ENCODE measurements at places on chromosomes 3 and 15.

GRCh38 chr3:150238995-150239619, 169.0 kb upstream of the TSC22D2 start:
- DNase-seq: no peak

GRCh38 chr3:67884345-67884744, 229.9 kb upstream of the SUCLG2 start:
- no peak for DNase-seq

GRCh38 chr15:63301088-63301487, 23.7 kb downstream of the APH1B start:
- no peak for DNase-seq

DNA sequence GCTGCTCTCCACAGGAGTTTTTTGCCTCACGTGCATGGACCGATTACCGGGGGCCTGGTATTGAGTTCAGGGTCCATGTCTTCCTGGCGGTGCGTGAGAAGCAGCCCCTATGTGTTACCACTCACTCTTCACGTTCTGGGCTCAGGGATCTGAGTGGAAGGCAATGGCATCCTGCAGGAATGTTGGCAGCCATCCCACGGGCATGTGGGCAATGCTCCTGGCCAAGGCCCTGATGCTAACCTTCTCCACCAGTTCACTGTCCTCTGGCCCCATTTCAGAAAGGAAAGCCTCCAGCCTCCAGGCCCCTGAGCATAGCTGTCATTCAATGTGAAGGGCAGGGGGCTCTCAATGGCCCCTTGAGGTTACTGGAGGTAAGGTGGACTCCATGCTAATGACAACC, 43.0 kb upstream of the KY start:
- DNase-seq: no peak

DNA sequence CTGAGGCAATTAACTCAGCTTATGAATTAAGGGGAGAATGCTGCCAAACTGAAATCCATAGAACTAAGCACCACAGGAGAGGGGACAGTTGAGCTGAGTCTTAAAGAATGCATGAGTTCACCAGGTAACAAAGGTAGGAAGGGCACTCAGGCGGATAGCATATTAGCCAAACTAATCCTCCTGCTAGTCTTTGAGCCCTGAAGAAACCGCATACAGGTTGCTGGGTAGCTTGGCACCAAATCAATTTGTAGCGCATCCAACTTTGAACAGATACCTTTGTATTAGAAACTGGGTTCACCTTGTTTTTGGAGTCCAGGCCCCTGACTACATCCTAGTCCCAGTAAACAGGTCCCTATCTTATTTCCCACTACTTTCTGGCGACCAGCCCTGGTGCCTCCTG, 93.7 kb downstream of the FRMD4B start:
- DNase-seq: no peak

- DNase-seq: no peak
Observed at GRCh38 chr3:173008978-173009377, 132.1 kb downstream of the SPATA16 start.

- DNase-seq: no peak
Observed at GRCh38 chr15:90047956-90048575, 46.9 kb downstream of the ZNF710 start.

GRCh38 chr3:134623615-134624245, 27.1 kb downstream of the KY start:
- no peak for DNase-seq

GRCh38 chr3:194245975-194246561, 105.1 kb downstream of the CPN2 start:
- no peak for DNase-seq

GRCh38 chr15:59439576-59439975, 1.6 kb downstream of the FAM81A start:
- no peak for DNase-seq

- no peak for DNase-seq
Observed at GRCh38 chr3:101999177-101999779, 150.0 kb downstream of the NFKBIZ start.

- no peak for DNase-seq
Observed at GRCh38 chr3:31092748-31093589, 198.5 kb upstream of the GADL1 start.

DNA sequence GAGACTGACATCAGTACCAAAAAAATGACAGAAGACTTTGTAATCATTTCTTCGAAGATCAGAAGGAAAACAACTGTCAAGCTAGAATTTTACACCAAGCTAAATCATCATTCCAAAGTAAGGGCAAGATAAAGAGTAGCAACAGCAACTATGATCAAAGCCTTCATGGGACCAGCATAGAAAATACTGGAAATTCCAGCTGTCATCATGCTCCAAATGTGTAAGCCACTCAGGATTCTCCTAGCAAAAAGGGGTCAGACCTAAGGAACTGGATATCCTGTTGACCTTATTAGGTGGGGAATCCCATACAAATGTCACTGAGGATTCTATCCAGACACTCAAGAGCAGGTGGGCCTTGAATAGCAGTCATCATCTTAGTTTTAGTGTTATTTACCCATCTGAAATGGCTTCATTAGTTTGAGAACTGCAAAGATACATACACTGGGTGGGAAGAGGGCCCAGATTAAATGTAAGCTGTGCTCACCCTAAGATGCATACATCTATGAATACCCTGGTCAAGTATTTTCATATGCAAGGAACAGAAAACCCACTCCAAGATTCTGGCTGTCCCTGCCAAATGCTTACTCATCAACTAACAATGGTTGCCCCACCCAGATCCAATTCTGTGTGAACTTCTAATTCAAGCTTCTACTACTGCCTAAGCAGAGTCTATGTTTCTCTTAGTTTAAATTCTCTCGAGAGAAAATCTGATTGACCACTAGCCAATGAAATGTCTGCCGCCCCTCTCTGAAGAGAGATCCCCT, 33.5 kb downstream of the CLDN18 start:
- no peak for DNase-seq

- no peak for DNase-seq
Observed at GRCh38 chr3:152087153-152087552, 181.6 kb upstream of the MBNL1 start.

DNA sequence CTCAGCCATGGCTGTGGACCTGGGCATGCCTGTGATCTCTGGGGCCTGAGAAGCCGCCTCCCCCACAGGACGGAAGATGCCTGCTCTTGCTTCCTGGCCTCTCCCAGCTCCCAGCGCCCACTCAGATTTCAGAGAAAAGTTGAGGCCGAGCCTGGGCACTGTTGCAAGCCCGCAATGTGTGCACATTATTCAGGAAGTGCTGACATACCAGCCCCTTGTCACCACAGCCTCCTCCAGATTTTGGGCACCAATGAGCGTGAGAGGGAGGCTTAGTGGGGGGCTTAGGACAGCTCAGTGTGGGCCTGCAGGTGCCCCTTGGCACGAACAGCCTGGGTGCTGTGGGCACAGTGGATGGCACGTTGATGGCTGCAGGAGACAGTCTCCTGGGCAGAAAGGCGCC, 1400.9 kb upstream of the ALCAM start:
- DNase-seq: no peak

DNA sequence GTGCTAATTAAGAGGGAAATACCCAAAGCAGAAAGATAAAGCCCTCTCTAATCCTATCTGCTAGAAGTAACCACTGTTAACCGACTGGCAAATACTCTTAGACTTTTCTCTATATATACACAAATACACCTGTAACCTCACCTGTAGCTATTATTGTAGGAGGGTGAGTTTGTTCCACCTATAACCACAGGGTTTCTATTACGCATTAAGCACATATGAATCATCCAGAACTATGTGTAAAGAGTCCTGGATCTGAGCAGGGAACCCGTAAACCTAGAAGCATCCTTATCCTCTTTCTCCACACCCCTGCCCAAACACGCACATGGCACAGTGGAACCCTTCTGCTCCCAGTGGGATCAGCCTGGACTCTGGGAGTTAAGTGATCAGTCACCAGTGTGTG, 172.8 kb upstream of the C2CD4B start:
- no peak for DNase-seq

DNA sequence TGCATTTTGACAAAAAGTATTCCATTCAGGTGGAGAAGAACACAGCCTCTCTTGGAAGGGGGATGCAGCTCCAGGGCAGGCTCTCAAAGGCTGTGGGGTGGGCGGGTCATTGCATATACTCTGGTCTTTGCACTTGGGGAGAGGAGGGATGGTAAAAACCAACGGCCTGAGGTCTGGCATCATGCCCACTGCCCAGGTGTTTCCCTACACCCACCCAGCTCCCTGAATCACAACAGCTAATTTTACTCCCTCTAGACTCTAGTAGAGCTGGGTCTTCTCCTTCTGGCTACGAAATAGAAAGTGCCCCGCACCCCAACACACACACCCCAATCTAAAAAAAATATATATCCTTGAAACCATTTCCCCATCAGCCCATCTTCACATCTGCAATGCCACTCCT, 1.0 kb downstream of the MYLK start:
- DNase-seq: no peak

- no peak for DNase-seq
Observed at GRCh38 chr15:51677021-51677420, 4.3 kb upstream of the SCG3 start.

DNA sequence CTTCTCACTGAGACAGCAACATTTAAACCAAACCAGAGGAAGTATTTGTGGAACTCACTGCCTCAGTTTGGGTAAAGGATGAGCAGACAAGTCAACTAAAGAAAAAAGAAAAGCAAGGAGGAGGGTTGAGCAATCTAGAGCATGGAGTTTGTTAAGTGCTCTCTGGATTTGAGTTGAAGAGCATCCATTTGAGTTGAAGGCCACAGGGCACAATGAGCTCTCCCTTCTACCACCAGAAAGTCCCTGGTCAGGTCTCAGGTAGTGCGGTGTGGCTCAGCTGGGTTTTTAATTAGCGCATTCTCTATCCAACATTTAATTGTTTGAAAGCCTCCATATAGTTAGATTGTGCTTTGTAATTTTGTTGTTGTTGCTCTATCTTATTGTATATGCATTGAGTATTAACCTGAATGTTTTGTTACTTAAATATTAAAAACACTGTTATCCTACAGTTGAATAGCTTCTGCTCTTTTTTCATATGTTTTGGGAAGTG, 23.3 kb downstream of the CLDN18 start:
- DNase-seq: no peak

DNA sequence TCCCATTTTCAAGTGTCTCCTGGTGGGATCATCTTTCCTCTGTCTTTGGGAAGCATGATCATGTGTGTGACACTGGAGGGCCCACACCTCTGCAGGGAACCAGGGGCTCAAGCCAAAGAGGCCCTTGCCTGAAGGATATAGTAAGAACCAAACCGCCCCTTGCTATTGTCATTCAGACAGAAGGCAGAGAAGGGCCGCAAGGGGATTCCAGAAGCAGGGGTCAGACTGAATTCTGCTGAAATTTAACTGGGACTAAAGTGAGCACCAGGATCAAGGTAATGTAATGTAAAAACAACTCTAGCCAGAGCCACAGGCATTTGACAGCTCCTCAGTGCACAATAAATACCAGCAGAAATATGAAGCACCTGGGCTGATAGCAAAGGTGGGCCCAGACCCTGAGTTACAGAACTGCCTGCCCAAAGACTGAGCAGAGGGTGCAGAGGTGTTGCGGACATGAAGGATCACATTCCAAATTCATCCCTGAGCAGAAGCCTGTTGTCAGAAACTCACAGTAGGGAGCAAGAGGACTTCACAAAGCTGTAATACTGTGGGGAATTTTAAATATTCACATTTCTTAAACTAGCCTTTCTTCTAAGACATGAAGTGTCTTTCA, 46.0 kb upstream of the RASGRF1 start:
- no peak for DNase-seq

DNA sequence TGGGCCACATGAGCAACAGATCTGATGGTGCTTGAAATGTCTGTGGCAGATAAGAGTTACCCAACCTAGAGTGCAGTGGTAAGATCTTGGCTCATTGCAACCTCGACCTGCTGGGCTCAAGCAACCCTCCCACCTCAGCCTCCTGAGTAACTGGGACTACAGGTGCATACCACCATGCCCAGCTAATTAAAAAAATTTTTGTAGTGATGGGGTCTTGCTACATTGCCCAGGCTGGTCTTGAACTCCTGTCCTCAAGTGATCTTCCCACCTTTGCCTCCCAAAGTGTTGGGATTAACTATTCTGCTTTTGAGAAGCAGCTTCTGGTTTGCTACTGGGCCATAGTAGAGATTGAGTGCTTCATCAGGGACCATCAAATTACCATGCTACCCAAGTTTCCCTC, 2.9 kb upstream of the TARS3 start:
- no peak for DNase-seq

GRCh38 chr3:111311709-111312235, 230.2 kb upstream of the CD96 start:
- DNase-seq: no peak

DNA sequence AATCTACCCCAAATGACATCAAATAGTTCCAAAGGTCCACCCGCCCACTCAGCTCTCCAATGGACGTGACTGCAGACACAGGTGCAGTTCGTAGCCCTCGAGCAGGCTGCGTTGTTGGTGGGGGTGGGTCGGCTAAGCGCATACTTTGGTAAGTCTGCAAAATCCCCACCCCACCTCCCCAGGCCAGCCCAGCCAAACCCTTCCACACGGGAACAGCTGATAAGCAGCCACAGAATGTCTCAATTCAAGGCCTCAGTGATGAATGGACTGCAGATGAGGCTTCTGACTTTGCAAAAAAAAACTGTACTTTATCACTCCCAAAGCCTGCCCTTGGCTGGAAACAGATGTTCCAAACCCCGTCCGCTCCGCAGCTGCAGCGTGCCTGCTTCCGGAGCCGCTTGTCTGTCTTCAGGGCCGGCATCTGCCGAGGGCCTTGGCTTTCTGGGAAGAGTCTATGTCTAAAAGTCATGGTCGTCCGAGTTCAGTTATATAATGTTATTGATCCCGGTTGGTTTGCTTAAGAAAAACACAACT, 38.2 kb downstream of the PCSK6 start:
- no peak for DNase-seq

DNA sequence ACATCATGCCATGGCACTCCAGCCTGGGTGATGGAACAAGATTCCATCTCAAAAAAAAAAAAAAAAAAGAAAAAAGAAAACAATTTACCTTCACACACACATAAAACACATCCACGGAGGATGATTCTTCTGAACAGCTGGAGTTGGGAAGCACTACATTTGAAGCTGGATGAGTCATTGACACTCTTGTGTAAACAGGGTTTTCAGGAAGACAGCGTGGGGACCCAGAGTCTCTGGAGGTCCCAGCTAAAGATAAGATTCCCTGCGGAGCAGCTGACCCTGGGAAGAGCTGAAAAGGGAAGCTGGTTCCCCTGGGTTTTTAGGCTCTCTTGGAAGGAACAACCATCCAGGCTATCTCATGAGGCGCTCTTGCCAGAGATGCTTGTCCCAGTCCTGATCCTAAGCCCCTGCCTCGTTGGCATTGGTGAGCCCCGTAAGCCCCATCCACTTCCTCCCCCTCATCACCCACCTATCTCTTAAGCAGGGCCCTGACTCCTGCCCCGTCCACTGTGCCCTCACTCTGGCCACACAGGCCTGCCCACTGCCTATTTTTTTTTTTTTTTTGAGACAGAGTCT, 32.0 kb upstream of the FURIN start:
- DNase-seq: no peak

- no peak for DNase-seq
Observed at GRCh38 chr3:87333393-87333892, 57.1 kb upstream of the POU1F1 start.

- DNase-seq: no peak
Observed at GRCh38 chr3:65181391-65181871, 493.6 kb upstream of the ADAMTS9 start.

GRCh38 chr3:133283958-133284807, 115.7 kb upstream of the BFSP2 start:
- DNase-seq: no peak
